GM12878 (cell line): ENCODE measurements at places on chromosomes 7 and 10. TPM values are rescaled to one million over a fixed set of nuclear protein-coding genes. Genes with fewer than 3 reads are reported as not detected.

Gene RARRES2
- 0.68 and 1.00 TPM in 2 replicates for polyA plus RNA-seq

Gene TMEM26
- polyA plus RNA-seq = not detected in 2 replicates

Gene TEX47
- not detected in 2 replicates for polyA plus RNA-seq

Gene UCN3
- not detected in 2 replicates for polyA plus RNA-seq

Gene GRM3
- 0.19 TPM in 1 of 2 replicates, not detected in the other for polyA plus RNA-seq

Gene MYH16
- polyA plus RNA-seq = 0.03 and 0.20 TPM in 2 replicates

Gene TMEM236
- polyA plus RNA-seq = not detected in 2 replicates

Gene GPR26
- not detected in 2 replicates for polyA plus RNA-seq

Gene WIPF3
- polyA plus RNA-seq = 0.02 and 0.03 TPM in 2 replicates

Gene HYAL4
- polyA plus RNA-seq = 0.14 and 0.33 TPM in 2 replicates

Gene WNT2
- 0.30 TPM in 1 of 2 replicates, not detected in the other for polyA plus RNA-seq

Gene CALML5
- not detected in 2 replicates for polyA plus RNA-seq

Gene NME8
- 0.20 TPM in 1 of 2 replicates, not detected in the other for polyA plus RNA-seq

Gene ZPBP
- polyA plus RNA-seq = 0.28 TPM in 1 of 2 replicates, not detected in the other

Gene IDI2
- not detected in 2 replicates for polyA plus RNA-seq

Gene HOXA2
- not detected in 2 replicates for polyA plus RNA-seq

Gene IFIT1B
- polyA plus RNA-seq = not detected in 2 replicates

Gene TRIM56
- 8.0 and 10.8 TPM in 2 replicates for polyA plus RNA-seq

Gene CHAT
- not detected in 2 replicates for polyA plus RNA-seq

Gene RGS10
- polyA plus RNA-seq = 116 and 126 TPM in 2 replicates

Gene LIPM
- polyA plus RNA-seq = not detected in 2 replicates

Gene PEX1
- 13.2 and 14.3 TPM in 2 replicates for polyA plus RNA-seq

Gene TACR2
- 0.11 TPM in 1 of 2 replicates, not detected in the other for polyA plus RNA-seq

Gene ACSL5
- 54.8 and 56.0 TPM in 2 replicates for polyA plus RNA-seq

Gene JAZF1
- 0.11 and 0.13 TPM in 2 replicates for polyA plus RNA-seq

Gene MKX
- not detected in 2 replicates for polyA plus RNA-seq

Gene PRLHR
- polyA plus RNA-seq = 0.09 TPM in 1 of 2 replicates, not detected in the other

Gene TMEM176B
- 0.21 TPM in 1 of 2 replicates, not detected in the other for polyA plus RNA-seq

Gene ARPC1B
- 588 and 598 TPM in 2 replicates for polyA plus RNA-seq

Gene HOXA11
- not detected in 2 replicates for polyA plus RNA-seq

Gene SLC25A13
- polyA plus RNA-seq = 24.7 and 25.0 TPM in 2 replicates

Gene HSPA12A
- 2.3 and 3.2 TPM in 2 replicates for polyA plus RNA-seq

Gene ITIH5
- polyA plus RNA-seq = not detected in 2 replicates

Gene ATOH7
- polyA plus RNA-seq = not detected in 2 replicates

Gene NRCAM
- 0.30 and 0.62 TPM in 2 replicates for polyA plus RNA-seq

Gene OPN4
- polyA plus RNA-seq = not detected in 2 replicates

Gene FGFR2
- polyA plus RNA-seq = not detected in 2 replicates

Gene GRB10
- polyA plus RNA-seq = not detected in 2 replicates

Gene AGAP9
- 1.5 and 1.8 TPM in 2 replicates for polyA plus RNA-seq

Gene IMMP2L
- polyA plus RNA-seq = 22.0 and 22.3 TPM in 2 replicates

Gene ZNF853
- 0.04 TPM in 1 of 2 replicates, not detected in the other for polyA plus RNA-seq

Gene CACNA2D1
- 1.2 TPM in 2 replicates for polyA plus RNA-seq

Gene CALCR
- not detected in 2 replicates for polyA plus RNA-seq

Gene GPER1
- polyA plus RNA-seq = 2.8 and 5.2 TPM in 2 replicates

Gene PILRA
- polyA plus RNA-seq = 6.8 and 7.2 TPM in 2 replicates

Gene CHST12
- 11.8 and 15.8 TPM in 2 replicates for polyA plus RNA-seq

Gene C10orf90
- polyA plus RNA-seq = not detected in 2 replicates

Gene AZGP1
- 0.43 TPM in 1 of 2 replicates, not detected in the other for polyA plus RNA-seq

Gene PTN
- polyA plus RNA-seq = 0.10 TPM in 1 of 2 replicates, not detected in the other

Gene C10orf67
- polyA plus RNA-seq = not detected in 2 replicates

Gene EPHA1
- polyA plus RNA-seq = 0.24 and 0.28 TPM in 2 replicates

Gene CYP26C1
- not detected in 2 replicates for polyA plus RNA-seq

Gene FLNC
- 0.03 and 0.06 TPM in 2 replicates for polyA plus RNA-seq
